ENCODE measurements at places on chromosomes 13 and 19. TPM values are rescaled to one million over a fixed set of nuclear protein-coding genes. Genes with fewer than 3 reads are reported as not detected.

The CACNG6 gene
- total RNA-seq = 0.55 TPM

The C3 gene
- 157 TPM for total RNA-seq

The SIGLEC5 gene
- not detected for total RNA-seq

The TSSK6 gene
- 3.0 TPM for total RNA-seq

The STOML3 gene
- not detected for total RNA-seq

The KCNJ14 gene
- 0.35 TPM for total RNA-seq

The GIPC1 gene
- 401 TPM for total RNA-seq

The PDE4C gene
- under 0.01 TPM for total RNA-seq

The WASF3 gene
- total RNA-seq = 3.8 TPM

The FFAR3 gene
- not detected for total RNA-seq

All from renal cortical epithelial cell (primary cell).